Adrenal gland (tissue), 19 donors: ENCODE measurements at places on chromosomes 1 and 21. TPM values are rescaled to one million over a fixed set of nuclear protein-coding genes. Genes with fewer than 3 reads are reported as not detected.

DNAI4 gene
- total RNA-seq: 7.4 TPM

SPRR2B gene
- total RNA-seq: not detected

ABCG1 gene
- total RNA-seq: 47.8 TPM

DNA sequence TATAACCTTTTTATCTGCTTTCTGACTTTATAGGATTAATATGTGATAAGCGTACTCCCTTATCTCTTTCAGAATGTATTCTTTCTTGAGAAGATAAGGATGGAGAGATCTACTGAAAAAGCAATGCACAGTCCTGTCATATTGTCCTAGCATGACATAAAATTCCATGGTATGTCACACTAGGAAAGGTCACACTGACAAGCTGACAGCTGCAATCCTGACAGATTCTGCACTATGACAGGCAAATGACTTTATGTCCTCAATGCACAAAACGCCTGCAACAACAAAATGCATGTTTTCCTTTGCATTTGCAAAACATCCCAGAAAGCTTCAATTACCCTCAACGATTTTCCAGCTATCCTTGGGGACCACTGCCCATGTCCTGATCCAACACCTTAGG lies 393.8 kb downstream of the DSCAM start:
- no peaks in the 10 kb centered on the region for H3K36me3 ChIP-seq
- no peaks in the 10 kb centered on the region for H3K4me1 ChIP-seq
- H3K27ac ChIP-seq: no peak overlapping the region
- H3K4me3 ChIP-seq: no peak overlapping the region
- no peaks in the 10 kb centered on the region for H3K27me3 ChIP-seq

- no peaks in the 10 kb centered on the region for H3K36me3 ChIP-seq
- no peaks in the 10 kb centered on the region for H3K27me3 ChIP-seq
- H3K27ac ChIP-seq: no peak overlapping the region
- no peak for DNase-seq
- no peaks in the 10 kb centered on the region for H3K4me1 ChIP-seq
Observed at GRCh38 chr1:174914991-174915390, 84.8 kb upstream of the CACYBP start.

GRCh38 chr1:95778217-95778616 lies 544.2 kb downstream of the RWDD3 start:
- H3K27me3 ChIP-seq: no peaks in the 10 kb centered on the region
- H3K27ac ChIP-seq: no peak overlapping the region
- H3K4me1 ChIP-seq: no peaks in the 10 kb centered on the region
- no peaks in the 10 kb centered on the region for H3K36me3 ChIP-seq
- no peak for DNase-seq
